ENCODE measurements at places on chromosomes 4 and X.

- no peak for DNase-seq
Observed at GRCh38 chrX:727738-728621, 97.4 kb downstream of the SHOX start.

GRCh38 chr4:57102050-57102624, 8.0 kb downstream of the IGFBP7 start:
- no peak for DNase-seq

- DNase-seq: no peak
Observed at GRCh38 chr4:87321888-87322287, 794 bp downstream of the HSD17B13 start.

GRCh38 chrX:33434256-33435092, 223.1 kb upstream of the DMD start:
- DNase-seq: peak; percentile 25

- DNase-seq: no peak
Observed at GRCh38 chr4:171390626-171391025, 422.6 kb upstream of the GALNTL6 start.

GRCh38 chr4:37130465-37130864, 114.1 kb upstream of the NWD2 start:
- no peak for DNase-seq

DNA sequence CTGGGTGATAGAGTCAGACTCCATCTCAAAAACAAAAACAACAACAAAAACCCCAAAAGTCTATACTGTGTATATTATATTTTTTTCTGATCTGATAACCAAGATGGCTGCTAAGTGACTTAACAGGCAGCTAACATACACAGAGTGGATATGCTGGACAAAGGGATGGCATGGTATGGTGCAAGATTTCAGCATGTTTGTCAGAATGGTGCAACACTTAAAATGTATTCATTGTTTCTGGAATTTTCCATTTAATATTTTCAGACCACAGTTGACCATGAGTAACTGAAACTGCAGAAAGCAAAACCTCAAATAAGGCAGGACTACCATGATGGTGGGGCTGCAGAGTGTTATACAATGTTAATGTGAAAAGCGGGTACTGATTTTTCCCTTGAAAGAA, 6.1 kb upstream of the BOD1L1 start:
- DNase-seq: no peak

DNA sequence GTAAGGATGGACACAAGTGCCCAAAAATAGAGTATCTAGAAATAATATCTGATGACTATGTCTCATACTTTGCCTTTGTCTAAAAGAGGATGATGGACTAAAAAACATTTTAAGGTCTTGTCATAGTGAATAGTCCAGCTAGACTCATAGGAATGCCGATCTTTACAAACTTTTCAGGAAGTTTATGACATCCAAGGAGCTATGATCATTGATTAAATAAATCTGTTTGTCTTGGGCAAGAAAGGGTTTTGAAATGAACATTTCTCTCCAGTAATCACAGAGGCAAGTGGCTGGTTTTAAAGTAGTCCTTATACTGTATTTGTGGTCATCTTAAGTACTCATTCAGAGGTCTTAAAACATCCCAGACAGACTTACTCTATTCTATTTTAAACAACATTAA, 109.8 kb downstream of the MAPK10 start:
- no peak for DNase-seq

GRCh38 chrX:5979338-5979737, 249.3 kb downstream of the NLGN4X start:
- no peak for DNase-seq

DNA sequence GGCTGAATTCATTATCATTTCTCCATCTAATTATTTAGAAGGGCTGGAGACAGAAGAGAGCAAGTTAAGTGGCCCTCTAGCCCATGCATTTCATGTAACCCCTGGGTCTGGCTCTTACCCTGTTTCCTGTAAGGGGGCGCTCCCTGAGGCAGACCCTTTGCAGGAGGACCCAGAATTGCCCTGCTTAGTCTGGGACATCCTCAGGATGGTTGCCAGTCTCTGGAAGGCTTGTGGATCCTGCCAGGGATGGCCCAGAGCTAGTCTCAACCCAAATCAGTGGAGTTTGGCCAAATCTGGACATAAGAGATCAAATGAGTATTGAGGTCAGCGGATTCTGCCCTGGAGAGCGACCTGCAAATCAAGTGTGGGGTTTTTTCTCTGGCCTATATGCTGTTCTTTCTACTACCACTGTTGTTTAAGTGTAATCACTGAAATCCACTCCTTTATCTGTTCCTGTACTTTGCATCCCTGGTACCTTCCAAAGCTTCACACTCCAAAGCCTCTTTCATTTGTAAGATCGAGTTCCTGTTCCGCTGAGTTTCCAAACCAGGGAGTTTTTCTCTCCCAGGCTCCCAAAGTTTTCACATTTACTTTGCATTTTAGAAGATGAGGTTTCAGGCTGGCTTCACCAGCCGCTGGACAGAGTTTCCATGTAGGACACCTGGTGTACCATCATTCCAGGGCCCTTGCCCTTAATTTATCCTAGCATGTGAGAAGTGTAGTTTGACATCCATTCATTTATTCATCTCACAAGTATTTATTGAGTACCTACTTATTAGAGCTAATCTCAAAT, 6.3 kb downstream of the KLF3 start:
- DNase-seq: no peak

- DNase-seq: no peak
Observed at GRCh38 chrX:19556202-19556601, 40.9 kb upstream of the MAP3K15 start.

- DNase-seq: peak; percentile 5
Observed at GRCh38 chr4:123398066-123398852, 1.7 kb downstream of the SPRY1 start.

- no peak for DNase-seq
Observed at GRCh38 chr4:75745161-75745560, 20.8 kb downstream of the USO1 start.

DNA sequence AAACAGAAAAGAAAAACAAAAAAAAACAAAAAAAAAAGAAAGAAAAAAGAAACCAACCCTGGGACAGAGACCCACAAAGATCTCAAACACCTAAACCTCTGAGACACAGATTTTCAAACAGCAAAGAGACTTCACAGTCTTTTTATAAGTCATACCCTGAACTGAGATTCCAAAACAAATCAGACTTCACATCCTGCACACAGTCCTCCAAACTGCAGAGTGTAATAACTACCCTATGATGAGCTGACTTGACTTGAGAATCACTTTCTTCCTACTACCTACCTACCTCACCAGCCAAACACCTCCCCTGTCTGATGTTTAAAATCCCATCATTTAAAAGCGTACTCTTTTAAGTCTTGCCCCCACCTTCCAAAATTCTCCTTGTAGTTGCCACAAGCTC, 25.2 kb upstream of the GLOD5 start:
- no peak for DNase-seq

DNA sequence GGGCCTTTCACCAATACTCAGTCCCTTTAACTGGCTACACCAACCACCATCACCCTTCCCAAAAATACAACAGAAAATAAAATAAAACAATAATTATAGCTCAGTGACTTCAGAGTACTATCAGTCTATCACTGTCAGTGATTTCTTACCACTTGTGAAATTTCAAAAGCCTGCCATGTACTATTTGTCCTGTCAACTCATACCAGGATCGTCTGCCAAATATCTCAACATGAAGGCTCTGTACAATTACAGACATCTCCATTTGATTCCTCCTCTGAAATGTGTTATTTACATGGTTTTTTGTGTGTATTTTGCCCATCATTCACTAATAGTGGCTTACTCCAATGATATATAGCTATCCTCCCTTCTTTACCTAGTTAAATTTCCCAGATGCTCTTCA, 772.0 kb downstream of the IL1RAPL1 start:
- no peak for DNase-seq

DNA sequence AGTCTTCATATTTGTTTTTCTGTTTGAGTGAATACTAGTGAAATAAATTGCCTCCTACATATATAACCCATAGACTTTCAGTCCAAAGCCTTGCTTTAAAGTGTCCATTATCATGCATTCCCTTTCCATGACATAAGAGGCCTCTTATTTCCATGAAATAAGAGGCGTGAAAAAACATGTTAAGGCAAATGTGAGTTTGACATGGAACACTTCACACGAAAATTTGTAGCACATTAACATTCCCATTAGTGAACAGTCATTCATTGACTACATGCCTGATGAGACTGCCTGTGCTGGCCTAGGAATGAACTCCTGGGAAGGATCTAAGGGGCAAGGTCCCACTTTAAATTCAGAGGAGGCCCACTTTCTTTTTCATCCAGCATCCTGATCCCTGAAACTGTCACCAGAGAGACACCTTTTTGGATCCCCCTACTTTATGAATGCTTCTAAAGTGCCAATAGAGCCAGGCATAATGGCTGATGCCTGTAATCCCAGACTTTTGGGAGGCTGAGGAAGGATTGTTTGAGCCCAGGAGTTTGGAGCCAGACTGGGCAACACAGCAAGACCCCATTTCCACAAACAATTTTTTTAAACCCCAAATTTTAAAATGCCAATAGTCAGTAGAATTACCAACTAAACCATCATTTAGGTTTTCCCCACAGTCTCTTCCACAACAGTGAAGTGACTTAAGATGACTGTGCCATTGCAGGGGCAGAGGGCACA, 6.7 kb downstream of the RTL8B start:
- no peak for DNase-seq

GRCh38 chr4:14259936-14260335, 632.4 kb upstream of the BOD1L1 start:
- no peak for DNase-seq

DNA sequence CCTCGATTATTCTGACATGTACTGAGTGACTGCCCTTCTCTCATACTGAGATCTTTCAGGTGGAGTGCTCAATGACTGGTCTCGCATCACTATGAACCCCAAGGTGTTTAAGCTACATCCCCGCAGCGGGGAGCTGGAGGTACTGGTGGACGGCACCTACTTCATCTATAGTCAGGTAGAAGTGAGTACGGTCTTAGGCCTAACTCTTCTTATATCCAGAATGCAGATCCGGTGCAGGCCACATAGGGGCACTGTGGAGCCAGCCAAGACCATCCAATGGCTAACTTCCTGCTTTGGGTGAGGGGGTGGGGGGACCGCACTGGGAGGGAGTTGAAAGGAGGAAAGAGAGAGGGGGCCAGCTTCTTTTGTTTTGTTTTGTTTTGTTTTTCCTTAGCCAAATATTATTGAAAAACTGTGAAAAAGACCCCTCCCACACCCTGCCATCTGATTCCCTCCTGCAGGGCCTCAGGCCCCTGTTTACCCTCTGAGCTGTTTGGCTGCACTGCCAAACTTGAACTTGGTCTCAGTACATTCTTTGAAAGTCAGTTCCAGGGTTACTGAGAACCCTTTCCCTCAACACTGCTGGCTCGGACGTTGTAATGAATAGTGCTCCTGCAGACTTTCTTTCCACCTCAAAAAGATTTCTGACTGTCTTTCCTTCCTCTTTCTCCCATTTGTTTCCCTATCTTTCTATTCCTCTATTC, 16.2 kb downstream of the AWAT2 start:
- no peak for DNase-seq

DNA sequence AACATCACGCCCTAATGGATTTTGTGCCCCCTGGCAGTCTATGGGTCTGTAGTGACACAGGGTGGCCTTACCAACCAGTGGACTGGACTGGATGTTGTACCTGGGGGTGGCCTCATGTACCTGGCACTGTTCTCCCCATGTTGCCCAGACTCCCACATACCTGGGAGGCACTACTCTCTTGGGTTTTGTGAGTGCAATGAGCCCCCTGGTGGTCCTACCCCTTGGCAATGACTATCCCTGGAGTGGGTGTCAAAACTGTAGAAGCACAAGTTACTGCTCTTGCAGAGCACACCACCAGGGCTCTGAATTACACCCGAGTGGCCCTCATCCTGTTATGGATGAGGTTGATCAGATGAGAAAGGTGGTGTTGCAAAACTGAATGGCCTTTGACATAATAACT, 57.8 kb upstream of the CCDC149 start:
- DNase-seq: no peak

- DNase-seq: no peak
Observed at GRCh38 chr4:34566091-34566490, 1678.2 kb downstream of the ARAP2 start.

GRCh38 chrX:122579526-122579925, 604.6 kb upstream of the GRIA3 start:
- no peak for DNase-seq

DNA sequence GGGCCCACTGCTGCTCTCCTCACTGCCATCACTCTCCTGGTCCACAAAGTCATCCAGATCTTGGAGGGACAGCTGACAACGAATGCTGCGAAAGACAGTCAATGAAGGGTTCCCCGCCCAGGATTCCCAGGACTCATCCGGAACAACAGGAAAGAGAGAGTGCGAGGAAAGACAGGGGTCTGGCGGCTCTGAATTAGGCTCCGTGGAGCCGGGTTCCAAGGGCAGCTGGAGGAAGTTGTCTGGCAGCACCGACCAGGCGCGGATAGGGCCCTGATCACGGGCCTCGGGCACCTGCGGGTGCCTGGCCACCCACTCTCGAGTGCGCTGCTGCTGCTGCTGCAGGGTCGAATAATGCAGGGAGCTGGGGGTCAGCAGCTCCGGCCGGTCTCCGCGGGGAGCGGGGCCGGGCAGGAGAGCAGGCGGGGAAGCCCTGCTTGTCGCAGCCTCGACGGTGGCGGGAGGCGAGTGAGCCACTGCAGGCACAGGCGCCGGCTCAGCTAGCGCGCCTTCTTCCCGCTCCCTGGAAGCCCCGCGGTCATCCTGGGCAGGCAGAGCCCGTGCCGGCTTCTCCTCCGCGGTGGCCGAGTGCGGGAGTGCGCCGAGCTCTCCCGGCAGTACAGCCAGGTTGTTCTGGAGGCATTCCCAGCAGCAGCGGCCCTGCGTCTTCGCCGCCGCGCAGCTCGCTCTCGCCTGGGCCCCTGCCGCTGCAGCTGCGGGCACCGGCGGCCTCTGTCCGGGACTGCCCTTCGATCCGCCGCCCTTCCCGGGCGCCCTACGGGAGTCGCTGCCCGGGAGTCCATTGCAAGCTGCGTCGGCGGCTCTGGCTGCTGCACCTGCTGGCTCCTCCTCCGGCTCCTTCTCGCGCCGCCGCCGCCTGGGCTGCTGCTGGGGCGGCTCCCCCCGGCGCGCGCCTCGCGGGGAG, 1.1 kb downstream of the SOWAHB start:
- no peak for DNase-seq

DNA sequence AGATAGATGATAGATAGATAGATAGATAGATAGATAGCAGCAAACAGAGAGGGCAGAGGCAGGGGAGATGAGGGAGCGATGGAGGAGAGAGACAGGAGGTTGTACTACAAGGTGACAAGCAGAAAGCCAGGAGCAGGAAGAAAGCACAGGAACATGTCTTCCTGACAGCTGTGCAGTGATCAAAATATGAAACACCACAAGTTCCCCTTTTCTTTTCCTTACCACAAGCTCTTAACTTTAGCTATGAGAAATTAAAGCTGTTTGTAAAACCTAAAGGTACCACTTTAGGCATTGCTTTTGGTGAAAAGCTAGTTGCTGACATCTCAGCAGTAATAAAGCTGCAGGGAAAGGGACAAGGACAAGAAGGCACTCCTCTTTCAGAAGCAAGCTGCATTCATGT, 9.1 kb upstream of the MAGED4B start:
- no peak for DNase-seq

Data from NCI-H2107 (cell line).